ENCODE measurements at places on chromosomes 7 and 10. TPM values are rescaled to one million over a fixed set of nuclear protein-coding genes. Genes with fewer than 3 reads are reported as not detected.

- DNase-seq: no peak
These were observed 163.1 kb downstream of the AUTS2 start for GRCh38 chr7:69761290-69761922.

DNA sequence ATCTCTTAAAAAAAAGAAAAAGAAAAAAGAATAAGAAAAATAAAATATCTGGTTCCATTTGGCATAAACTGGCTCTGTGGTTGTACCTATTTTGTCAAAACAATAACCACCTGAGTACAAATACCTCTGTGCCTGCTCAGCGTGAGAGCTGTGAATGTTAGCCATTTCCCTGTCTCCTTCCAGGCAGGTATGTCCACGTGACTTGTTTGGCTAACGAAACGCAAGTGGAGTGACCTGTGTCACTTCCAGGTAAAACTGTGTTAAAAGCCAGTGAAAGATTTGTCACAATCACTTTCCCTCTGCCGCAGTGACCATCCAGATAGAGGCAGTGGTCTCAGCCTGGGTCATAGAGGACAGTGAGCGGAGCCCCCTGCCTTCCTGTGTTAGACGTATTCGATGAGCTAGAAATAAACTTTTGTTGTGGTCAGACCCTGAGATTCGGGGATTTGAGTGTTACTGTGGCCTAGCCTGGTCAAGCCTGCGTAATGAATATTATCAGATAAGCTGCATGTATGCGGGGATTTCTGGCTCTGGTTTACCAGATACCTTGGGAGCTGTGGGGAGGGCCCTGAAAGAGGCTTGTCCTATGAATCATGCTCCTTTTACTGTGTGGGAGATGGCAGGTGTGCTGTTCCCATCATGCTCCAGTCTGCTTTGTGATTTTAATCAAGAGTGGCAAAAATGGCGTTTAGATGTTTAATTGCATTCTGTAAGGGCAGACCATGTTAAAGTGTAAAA, 3.8 kb downstream of the PTER start:
- DNase-seq: no peak

GRCh38 chr7:156179872-156180390, 367.7 kb upstream of the SHH start:
- DNase-seq: no peak

DNA sequence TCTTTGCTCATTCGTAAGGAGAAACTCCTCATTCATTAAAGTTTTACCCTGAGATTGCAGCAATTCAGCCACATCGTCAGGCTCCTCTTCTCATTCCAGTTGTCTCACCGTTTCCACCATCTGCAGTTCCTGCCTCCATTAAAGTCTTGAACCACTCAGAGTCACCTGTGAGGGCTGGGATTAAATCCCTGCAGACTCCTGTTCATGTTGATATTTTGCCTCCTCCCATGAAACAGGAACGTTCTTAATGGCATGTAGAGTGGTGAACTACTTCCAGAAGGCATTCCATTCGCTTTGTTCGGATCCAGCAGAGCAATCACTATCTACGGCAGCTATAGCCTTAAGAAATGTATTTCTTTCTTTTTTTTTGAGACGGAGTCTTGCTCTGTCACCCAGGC, 96.5 kb upstream of the FAM20C start:
- no peak for DNase-seq

- no peak for DNase-seq
These were observed 144.9 kb downstream of the KIF20B start for GRCh38 chr10:89846281-89846630.

DNA sequence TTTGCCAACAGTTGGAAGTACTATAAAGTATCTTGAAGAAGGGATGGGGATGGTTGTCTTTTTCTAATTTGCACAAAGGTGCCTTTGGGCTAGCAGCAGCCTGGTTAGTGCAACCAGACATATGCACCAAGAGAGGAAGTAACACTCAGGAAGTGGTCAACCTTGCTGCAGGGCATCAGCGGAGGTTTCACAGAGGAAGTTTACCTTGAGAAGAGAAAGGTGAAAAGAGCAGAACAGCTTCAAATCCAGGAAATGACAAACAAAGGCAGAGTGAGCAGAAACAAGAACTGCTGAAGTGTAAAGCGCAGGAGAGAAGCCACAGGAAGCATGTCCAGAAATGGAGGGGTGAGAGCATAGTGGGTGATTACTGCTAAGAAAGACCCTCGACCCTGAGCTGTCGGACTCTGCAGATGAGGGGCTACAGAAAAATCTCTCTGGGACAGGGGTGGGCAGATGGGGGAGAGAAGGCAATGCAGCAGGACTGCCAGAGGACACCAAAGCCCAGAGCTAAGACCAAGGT, 66.9 kb downstream of the STK17A start:
- DNase-seq: no peak

DNA sequence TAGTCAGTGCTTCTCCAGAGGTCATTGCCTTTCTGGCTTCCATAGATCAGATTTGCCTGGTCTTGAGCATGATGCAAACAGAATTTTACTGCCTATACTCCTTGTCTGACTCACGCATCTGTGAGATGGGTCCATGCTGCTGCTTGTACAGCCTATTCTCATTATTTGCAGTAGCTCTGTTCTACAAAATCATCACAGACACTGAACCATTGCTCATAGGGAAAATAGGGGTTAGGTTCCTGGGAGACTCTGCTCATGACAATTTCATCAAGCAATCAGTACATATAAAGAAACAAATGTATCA, 7.4 kb upstream of the CREB3L2 start:
- no peak for DNase-seq

GRCh38 chr7:94100723-94101345, 96.7 kb upstream of the BET1 start:
- no peak for DNase-seq

DNA sequence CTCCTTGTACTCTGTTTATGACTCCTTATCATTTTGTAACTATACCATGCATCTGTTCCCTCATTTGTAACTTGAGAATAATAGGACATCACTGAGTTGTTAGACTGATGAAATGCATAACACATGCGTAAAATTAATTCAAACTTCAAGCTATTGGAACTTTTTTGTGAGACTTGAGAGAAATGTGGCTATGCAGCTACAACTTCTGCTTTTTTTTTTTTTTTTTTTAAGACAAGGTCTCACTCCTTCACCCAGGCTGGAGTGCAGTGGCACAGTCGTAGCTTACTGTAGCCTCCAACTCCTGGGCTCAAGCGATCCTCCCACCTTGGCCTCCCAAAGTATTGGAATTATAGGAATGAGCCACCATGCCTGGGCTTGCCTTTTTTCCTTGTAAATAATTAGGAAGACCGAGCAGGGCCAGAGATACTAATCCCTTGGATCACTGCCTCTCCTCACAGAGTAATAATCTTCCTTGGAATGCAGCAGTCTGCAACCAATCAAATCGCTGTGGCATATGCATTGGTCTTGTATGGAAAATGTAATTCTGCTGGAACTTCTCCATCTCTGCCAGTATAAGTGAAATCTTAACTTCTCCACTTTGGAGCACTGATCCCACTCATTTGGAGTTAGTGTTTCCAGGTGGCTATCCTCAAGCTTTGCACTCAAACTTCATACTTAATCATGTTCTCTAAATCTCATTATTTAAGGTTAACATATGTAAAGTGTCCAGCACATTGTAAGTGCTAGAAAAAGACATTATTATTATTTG, 2.0 kb upstream of the PANK1 start:
- DNase-seq: peak; percentile 69

- DNase-seq: no peak
These were observed 60.0 kb downstream of the MCMBP start for GRCh38 chr10:119812684-119813083.

GRCh38 chr7:37110660-37111424, 337.8 kb downstream of the ELMO1 start:
- no peak for DNase-seq

CALHM3 gene
- total RNA-seq: not detected

H2BK1 gene
- total RNA-seq: not detected

VIPR2 gene
- 9.6 TPM for total RNA-seq

KAZALD1 gene
- 20.5 TPM for total RNA-seq

ITPRID1 gene
- total RNA-seq: 0.92 TPM

CYP2C19 gene
- total RNA-seq: 2.1 TPM

GNAT3 gene
- 4.0 TPM for total RNA-seq

Data from tongue (tissue), 3 donors.